ENCODE measurements at places on chromosomes 6 and 20.

GRCh38 chr6:111521497-111522270 is 38.7 kb upstream of the REV3L start:
- no peak for DNase-seq

DNA sequence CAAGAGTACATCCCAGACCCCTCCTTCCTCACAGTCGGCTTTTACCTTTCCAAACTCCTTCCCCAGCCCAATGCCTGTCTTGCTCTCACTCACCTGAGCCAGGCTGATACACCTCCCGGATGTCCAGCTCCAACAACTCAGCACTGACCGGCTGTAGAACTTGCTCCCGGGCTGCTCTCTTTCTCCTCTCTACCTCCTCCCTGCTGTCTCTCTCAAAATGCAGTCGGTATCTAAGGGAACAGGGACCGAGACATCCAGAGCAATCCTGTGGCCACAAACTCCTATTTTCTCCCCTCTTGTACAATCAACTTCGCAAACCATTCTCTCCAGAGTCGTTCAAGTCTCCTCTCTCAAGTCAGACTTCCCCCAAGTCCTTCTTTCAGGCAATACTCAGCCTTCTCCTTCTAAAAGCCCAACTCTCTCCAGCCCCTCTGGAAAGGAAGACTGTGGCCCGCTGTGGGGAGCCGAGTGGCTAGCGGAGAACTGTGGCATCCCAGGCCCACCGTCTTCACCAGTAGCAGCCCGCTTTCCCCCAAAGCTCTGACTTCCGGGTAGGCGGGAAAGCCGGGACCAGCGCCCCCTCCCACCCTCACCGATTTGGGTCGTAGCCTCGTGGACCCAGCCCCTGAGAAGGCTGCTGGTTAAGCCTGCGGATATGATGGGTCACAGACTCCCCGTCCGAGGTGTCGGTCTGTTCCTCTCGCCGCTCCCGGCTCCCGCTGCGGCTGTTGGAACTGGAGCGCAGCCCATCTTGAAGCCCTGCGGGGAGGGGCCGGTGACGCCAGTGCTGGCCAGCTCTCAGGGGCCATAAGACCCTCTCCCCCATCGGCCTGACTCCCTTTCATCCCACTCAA is 1.1 kb downstream of the GNL1 start:
- DNase-seq: no peak

DNA sequence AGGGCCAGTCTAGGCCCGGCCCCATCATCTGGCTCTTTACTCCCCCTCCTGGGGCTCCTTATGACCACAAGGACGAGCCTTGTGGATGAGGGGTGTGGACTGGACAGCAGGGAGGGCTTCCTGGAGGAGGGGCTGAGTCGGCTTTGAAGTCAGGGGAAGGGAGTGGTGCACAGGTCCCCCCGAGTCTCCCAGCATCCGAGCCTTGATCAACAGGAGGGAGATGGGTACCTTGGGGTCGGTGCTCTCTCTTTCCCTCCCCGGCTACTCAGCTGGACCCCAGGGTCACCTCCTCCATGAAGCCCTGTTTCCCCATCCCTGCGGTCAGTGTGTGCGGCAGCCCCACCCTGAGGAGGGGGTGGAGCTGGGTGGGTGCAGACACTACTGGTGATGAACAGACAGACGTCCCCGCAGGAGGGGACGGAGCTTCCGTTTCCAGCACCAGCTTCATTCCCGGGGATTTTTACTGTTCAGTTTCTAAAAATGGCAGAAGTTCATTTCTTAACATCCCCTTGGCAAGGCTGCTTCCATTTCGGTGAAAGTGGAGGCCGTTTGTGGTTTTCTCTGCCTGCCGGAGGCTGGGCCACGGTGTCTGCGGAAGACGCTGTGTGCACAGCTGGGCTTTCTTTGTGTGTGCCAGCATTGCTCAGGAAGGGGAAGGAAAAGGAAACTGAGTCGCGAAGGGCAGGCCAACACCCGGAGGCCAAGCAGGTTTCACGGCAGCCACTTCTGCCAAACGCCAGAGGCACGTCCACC is 19.6 kb downstream of the NTSR1 start:
- no peak for DNase-seq

DNA sequence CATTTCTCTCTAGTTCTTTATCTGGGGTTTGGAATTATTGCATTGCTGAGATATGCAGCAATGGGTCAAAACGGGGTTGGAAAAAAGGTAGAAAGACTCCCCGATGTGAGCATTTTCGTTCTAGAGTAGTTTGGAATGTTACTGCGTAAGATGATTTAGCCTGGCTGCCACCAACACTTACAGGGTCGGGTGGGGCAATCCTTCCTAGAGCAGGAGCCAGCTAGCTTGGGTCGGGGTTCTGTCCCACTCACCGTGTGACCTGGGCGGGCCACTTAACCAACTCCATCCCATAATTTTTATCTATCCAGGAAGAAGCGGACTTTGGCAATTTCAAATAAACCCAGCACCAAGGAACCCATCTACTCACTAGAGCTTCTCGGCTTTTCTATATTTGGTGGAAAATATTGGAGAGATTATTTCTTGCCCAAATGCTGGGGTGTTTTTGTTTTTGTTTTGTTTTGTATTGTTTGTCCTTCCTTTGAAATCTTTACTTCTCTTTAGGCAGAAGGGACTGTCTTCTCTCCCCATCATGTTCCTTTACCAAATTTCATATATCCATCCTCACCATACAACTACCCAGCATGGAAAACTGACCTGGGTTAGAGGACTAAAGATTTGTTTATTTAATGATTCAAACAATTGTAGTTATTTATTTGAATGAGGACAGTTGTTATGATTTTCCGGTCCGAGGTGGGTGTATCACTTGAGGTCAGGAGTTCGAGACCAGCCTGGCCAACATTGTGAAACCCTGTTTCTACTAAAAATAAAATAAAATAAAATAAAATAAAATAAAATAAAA is 72.4 kb downstream of the GPX5 start:
- DNase-seq: no peak

GRCh38 chr6:134795001-134795400 is 154.9 kb downstream of the ALDH8A1 start:
- no peak for DNase-seq

GRCh38 chr6:20463396-20463795 is 61.7 kb downstream of the E2F3 start:
- DNase-seq: no peak

DNA sequence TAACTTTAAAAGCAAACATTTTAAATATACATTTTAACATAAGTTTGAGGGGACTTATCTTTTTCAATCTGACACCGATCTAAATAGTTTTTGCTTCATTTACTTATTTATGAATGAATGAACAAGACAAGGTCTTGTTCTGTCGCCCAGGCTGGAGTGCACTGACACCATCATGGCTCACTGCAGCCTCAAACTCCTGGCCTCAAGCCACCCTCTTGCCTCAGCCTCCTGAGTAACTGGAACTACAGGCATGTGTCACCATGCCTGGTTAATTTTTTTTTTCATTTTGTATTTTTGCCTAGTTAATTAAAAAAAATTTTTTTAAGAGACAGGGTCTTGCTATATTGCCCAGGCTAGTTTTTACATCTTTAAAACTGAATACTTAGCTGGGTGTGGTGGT is 25.4 kb downstream of the FBXO9 start:
- DNase-seq: no peak

DNA sequence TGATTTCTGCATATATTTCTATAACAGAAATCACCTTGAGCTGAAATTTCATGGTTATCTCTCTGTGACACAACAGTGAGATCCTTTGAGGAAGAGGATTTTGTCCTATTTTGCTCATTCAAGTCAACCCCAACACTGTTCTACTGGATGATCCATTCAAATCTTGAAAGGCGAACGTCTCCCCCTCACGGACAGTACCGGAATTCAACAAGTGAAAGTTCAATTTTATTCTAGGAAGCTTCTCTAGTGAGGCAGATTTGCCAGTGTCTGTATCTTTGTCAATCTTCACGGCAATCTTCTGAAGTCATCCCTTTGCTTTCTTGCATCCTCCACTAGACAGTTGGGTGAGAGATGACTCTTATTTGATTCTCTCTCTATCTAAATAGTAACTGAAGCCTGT is 91.7 kb upstream of the PDE7B start:
- DNase-seq: no peak

DNA sequence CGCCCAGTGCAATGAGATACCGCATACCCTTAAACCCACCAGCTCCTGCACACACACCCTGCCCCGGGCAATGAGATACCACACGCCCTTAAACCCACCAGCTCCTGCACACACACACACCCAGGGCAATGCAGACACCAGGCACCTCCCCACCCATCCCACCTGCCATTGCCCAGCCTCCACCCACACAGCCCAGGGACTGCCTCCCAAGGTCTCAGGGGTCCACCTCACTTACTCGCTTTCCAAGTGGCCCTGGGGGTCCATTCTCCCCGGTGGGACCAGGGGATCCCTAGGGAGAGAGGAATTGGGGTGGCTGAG is 24.0 kb downstream of the COL11A2 start:
- DNase-seq: no peak

DNA sequence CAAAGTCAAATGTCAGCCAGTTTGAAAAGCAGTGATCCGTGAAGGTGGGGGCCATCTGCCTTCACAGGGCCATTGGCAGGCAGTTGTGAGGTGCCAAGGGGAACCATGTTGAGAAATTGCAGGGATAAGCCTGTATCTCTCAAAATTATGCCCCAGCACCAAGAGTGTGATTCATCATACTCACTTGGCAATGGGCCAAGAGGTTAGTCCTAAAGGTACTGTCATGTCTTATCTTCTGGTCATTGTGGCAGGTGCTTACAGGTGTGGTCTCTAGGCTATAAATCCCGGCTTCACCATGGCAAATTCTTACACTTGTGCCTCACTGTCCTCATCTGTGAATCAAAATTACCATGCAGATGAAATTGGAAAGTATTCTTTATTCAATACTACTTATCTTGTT is 150.7 kb upstream of the LAMP5 start:
- DNase-seq: no peak

GRCh38 chr6:147585256-147585655 is 76.8 kb downstream of the SAMD5 start:
- DNase-seq: no peak

GRCh38 chr6:75275067-75275466 is 9.5 kb downstream of the TMEM30A start:
- no peak for DNase-seq

DNA sequence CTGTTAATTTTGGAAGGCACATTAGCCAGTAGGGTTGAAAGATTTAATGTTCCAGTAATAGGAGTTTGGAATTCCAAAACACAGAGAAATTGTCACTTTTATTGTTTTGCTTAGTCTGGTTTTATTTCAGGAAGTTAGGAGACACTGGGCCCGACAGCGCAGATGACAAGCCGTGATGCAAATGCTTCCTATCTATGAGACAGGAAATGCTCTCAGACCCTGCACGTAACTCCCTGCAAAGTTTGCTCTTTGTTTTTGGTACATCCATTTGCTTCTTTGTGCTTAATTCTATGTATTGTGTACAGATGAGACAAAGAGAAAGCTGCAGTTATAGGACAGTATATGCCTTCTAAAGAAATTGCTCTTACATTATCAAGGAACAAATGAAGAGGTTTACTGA is 201.6 kb upstream of the SGK1 start:
- DNase-seq: no peak

DNA sequence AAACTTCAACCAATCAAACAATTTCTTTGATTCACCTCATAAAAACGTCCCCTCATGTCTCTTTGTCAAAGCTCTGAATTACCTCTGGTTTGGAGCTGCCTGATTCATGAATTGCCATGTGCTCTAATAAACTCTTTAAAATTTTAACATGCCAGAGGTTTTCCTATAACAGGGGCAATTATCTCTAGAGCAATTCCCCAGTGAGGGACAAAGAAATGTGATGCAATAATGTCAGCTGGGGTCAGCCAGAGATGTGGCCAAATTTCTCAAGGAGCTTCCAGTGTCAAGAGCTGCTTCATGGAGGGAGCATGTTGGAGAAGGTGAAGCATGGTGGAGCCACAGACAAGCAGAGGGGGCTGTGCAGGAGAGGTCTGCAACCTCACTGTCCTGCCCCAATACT is 38.7 kb upstream of the RFPL4B start:
- no peak for DNase-seq

DNA sequence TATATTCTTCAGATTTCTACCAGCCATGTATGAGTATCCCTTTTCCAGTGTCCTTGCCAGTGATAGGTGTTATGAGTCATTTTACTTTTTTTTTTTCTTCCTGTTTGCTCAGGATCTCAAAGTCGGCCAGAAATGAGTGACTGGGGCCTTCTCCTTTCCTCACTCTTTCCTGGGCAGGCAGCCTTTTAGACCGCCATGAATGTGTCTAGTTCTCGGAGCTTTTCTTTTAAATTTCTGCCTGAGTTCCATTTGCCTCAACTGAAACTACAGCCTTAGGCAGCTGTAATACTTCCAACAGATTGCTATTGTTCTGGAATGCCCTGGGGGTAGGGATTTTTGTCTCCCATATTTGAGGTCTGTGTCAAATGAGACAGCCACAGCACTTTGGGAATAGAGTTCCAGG is 83.7 kb downstream of the STXBP5 start:
- DNase-seq: no peak

DNA sequence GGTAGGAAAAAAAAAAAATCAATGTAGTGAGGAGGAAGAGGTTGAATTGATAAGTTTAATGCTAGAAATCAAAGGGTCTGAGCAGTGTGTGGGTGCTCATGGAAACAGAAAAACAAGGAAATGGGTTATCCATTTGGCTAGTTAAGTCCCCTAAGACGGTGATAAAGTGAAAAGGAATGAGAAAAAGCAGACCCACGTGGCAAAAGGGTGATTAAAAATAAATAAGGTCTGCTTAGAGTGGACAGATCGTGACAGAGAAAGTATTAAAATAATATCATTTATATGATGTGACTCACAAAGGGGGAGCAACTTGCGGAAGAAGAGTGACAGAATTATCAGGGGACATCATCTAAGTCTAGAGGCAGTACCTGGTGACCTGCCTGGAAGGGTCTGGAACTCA is 251.7 kb upstream of the THEMIS start:
- no peak for DNase-seq

DNA sequence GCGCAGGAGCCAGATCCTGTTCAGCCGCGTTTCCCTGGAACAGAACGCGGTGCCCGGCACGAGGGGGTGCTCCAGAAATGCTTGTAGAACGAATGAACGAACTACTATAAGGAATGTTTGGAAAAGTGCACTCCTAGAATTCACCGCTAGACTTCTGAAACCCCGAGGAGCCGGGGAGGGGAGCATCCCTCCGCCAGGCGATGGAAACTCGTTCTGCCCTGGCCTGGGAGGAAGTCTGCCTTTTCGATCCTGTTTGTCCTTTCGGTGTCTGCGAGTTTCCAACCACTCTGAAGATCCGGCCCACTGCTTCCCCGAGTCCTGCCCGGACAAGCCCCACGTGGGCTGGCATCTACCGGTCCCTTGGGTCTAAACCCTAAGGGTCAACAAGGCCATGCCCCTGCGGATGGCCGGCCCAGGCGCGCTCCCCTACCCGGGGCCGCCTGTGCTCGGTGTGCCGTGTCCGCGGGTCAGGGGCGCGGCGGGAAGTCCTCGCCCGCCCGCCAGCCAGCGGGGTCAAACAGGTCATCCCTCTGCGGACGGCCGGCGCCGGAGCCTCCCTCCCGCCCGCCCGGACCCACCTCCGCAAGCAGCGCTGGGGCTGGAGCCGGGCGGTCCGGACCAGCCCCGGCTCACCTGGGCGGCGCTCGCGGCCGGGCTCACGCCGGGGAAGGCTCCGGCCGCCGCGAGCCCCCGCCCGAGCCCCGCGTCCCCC is 526 bp downstream of the SULF2 start:
- DNase-seq: no peak

GRCh38 chr20:9160331-9160730 is 91.4 kb downstream of the PLCB4 start:
- no peak for DNase-seq

GRCh38 chr6:16690608-16691142 is 70.6 kb downstream of the ATXN1 start:
- DNase-seq: no peak

GRCh38 chr6:96276305-96276704 is 245.3 kb upstream of the UFL1 start:
- DNase-seq: no peak

GRCh38 chr20:4134861-4135379 is 119.6 kb upstream of the RNF24 start:
- no peak for DNase-seq
